Vagina (tissue), 2 donors: ENCODE measurements at places on chromosomes 12 and 14.

GRCh38 chr12:1803736-1804135, 16.6 kb upstream of the LRTM2 start:
- H3K4me1 ChIP-seq = no peaks in the 10 kb centered on the region
- no peak overlapping the region for H3K27ac ChIP-seq
- no peaks in the 10 kb centered on the region for H3K27me3 ChIP-seq
- no peak for DNase-seq
- no peak overlapping the region for H3K4me3 ChIP-seq

GRCh38 chr12:116395396-116395795, 117.9 kb upstream of the MED13L start:
- H3K27ac ChIP-seq = no peak overlapping the region
- no peaks in the 10 kb centered on the region for H3K4me1 ChIP-seq
- H3K27me3 ChIP-seq = no peaks in the 10 kb centered on the region
- DNase-seq = no peak

DNA sequence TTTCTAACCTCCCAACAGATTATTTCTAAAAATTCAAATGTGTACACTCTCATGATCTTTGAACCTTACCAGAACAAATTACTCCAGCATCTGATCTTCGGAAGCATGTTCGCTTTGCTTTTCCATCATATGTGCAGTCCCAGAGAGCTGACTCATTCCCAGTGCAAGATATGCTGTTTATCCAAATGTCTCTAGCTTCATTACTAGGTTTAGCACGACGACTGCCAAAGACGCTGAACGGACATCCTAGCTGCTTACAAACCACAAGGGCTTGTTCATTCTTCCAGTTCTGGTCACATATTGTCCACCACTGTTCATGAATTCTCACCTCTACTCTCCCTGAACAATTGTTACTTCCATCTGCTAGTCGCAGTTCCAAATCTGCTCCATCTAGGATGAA, 40.5 kb downstream of the CD163L1 start:
- no peaks in the 10 kb centered on the region for H3K27me3 ChIP-seq
- no peaks in the 10 kb centered on the region for H3K36me3 ChIP-seq
- H3K27ac ChIP-seq = no peak overlapping the region
- DNase-seq = no peak

- no peaks in the 10 kb centered on the region for H3K4me1 ChIP-seq
- no peaks in the 10 kb centered on the region for H3K27me3 ChIP-seq
- H3K36me3 ChIP-seq = no peaks in the 10 kb centered on the region
- no peak for DNase-seq
Measured at GRCh38 chr12:120940006-120940405, 35.8 kb upstream of the SPPL3 start.
